Stimulated activated naive B cell treated with anti-CD40 and anti-IgM and Interleukin-4, amounts not matched to agents 10 μg/mL and 1 μg/mL and 100 μg/mL, for 72 hours (primary cell): ENCODE measurements at places on chromosomes 6 and 20.

DNA sequence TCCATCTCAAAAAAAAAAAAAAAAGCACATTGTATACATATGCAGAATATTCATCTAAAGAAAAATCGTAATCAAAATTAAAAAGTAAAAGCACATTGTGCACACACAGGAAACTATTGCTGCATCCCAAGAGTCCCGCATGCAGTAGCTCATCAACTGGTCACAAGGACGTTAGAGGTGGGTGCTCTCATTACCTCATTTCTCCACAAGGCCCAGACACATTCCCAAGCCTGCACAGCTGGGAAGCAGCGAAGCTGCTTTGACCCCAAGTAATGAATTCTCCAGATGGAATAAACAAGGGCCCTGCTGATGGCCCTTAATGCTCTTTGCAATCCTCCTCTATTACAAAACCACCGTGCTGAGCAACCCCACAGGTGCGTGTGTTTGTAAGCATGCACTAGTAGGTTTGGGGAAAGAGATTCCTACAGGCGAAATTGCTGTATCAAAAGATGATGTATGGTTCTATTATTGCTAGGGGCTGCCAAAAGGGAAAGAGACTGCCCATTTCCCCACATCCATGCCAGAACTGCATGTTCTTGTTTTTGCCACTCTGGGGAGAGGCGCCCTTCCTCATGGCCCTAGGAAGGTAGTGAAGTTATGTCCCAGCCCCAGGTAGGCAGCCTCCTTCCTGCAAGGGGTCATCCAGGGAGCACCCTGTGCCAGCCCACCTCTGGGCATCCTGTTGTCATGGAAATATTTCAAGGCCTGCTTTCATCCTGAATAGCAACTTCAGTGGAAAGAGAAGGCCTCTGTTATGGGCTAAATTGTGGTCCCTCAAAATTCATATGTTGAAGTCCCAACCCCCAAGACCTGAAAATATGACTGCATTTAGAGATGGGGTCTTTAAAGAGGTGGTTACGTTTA, 34.6 kb upstream of the PTGIS start:
- no peaks in the 10 kb centered on the region for H3K36me3 ChIP-seq
- peaks cover 26% of the 10 kb centered on the region for H3K27me3 ChIP-seq
- no peak for DNase-seq
- H3K27ac ChIP-seq = no peak overlapping the region

DNA sequence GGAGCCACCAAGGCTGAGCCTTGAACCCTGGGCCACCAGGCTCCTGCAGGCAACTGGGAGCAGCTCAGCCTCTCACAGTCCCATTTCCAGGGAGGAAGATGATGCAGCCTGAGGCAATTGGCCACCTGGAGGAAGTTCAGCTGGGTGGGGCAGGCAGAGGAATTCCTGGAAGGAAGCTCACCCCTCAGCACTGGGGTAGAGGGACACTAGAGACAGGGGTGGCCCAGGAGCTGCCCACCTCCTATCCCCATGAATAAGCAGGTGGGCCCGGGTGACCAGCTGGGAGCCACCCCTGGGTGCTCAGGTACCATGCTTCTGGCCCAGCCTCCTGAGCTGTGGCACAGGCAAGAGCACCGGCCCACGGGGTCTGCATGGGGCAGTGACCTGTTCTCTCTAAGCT, 3.6 kb upstream of the HSPA12B start:
- no peak for DNase-seq
- no peak overlapping the region for H3K4me3 ChIP-seq
- H3K36me3 ChIP-seq = no peaks in the 10 kb centered on the region
- H3K27me3 ChIP-seq = peaks cover 61% of the 10 kb centered on the region
- no peaks in the 10 kb centered on the region for H3K4me1 ChIP-seq

DNA sequence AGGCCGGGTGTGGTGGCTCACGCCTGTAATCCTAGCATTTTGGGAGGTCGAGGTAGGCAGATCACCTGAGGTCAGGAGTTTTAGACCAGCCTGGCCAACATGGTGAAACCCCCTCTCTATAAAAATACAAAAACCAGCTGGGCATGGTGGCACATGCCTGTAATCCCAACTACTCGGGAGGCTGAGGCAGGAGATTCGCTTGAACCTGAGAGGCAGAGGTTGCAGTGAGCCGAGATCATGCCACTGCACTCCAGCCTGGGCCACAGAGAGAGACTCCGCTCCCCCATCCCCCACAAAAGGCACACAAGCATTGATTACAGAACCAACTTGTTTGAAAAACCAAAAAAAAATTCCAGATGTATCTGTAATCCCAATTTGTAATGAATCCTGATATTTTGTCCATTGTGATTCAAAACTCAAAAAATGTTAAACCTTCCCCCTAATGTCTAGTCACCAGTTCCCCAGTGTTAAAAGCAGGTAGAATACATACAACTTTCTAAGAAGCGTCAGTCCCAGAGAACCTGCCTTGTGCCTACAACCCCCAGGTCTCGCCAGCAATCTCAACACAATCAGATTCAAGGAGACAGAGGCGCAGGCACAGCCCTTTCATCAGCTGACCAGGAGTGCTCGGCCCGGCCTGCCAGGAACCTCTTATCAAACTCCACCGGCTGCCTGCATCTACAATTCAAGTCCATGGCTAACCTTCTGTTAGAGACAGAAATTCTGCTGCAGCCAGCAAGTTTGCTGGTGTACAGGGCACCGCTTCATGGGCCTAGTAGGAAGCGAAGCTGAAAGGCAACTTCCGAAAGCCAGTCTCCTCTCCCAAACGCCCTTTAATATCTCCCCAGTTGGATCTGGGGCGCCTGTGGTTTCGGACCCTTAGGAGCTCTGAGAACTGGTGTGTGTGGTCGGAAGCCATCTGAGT, 2.1 kb downstream of the EZR start:
- DNase-seq = no peak
- H3K4me3 ChIP-seq = peak overlapping the region; percentile 99
- peaks cover 74% of the 10 kb centered on the region for H3K4me1 ChIP-seq
- peaks cover 55% of the 10 kb centered on the region for H3K36me3 ChIP-seq
- peak overlapping the region; percentile 98 for H3K27ac ChIP-seq

- H3K4me1 ChIP-seq = no peaks in the 10 kb centered on the region
- H3K27me3 ChIP-seq = no peaks in the 10 kb centered on the region
- no peak overlapping the region for H3K27ac ChIP-seq
- no peak for DNase-seq
- no peak overlapping the region for H3K4me3 ChIP-seq
- no peaks in the 10 kb centered on the region for H3K36me3 ChIP-seq
Observed at GRCh38 chr6:72031471-72031870, 145.1 kb downstream of the RIMS1 start.

DNA sequence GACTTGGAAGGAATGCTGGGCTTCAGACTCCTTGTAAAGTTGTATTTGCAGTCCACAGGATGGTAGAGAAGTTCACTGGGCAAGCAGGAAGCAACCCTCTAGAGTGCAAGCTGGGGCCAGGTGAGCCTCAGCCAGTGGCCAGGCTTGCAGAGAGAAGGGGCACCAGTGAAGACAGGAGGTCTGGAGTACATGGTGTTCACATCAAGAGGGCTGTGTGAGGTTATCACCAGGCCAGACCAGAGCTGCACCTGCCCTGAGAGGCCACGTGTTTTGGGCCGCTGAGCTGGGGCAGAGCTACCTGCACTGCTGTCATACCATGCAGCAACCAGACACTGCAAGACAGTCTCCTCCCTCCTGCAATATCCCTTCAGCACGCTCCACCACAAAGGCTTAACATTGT, 79.0 kb downstream of the SH3BGRL2 start:
- H3K36me3 ChIP-seq = no peaks in the 10 kb centered on the region
- no peaks in the 10 kb centered on the region for H3K27me3 ChIP-seq
- H3K4me3 ChIP-seq = no peak overlapping the region

- no peaks in the 10 kb centered on the region for H3K36me3 ChIP-seq
- no peak overlapping the region for H3K27ac ChIP-seq
- no peak overlapping the region for H3K4me3 ChIP-seq
- no peak for DNase-seq
- peaks cover 6% of the 10 kb centered on the region for H3K27me3 ChIP-seq
Observed at GRCh38 chr6:105038259-105038658, 81.4 kb downstream of the LIN28B start.

GRCh38 chr20:44800391-44801046, 9.8 kb downstream of the RIMS4 start:
- no peak for DNase-seq
- H3K4me1 ChIP-seq = no peaks in the 10 kb centered on the region
- H3K36me3 ChIP-seq = no peaks in the 10 kb centered on the region
- peaks cover 48% of the 10 kb centered on the region for H3K27me3 ChIP-seq
- no peak overlapping the region for H3K4me3 ChIP-seq

DNA sequence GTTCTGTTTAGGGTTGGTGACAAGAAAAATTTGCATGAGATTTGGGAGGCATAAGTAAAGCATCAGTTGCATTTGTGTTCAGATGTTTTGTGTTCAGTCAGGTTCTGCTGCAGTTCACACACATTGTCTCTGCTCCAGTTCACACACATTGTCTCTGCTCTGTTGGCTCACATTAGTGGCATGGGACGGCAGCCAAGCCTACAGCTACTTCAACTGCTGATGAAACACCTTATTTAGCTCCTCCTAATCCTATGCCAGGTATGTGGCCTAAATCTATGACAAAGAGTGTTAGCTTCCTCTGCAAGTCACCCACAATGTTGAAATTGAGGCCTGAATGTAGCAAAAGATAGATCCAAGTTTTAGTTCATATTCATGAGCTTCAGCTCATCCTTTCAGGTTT, 278.1 kb upstream of the SYNCRIP start:
- H3K4me3 ChIP-seq = no peak overlapping the region
- H3K27me3 ChIP-seq = no peaks in the 10 kb centered on the region
- no peak for DNase-seq

DNA sequence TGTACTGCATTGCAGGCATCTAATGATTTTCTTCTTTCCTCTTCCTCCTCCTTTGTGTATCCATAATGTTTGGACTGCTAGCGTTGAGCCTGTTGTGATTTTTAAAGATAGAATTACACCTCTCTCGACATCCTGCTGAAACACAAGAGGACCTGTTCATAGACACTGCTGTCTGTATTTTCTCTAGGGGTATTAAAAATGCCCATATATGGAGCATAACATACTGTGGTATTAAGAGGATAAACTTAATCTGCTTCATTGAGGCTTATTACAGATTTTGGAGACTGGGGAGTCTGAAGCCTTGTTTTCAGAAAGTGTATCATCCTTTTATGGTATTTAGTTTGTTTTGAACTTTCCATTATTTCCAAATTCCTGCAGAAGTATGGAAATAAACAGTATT, 414.3 kb downstream of the CDKAL1 start:
- no peak overlapping the region for H3K4me3 ChIP-seq
- H3K27ac ChIP-seq = no peak overlapping the region
- no peak for DNase-seq

DNA sequence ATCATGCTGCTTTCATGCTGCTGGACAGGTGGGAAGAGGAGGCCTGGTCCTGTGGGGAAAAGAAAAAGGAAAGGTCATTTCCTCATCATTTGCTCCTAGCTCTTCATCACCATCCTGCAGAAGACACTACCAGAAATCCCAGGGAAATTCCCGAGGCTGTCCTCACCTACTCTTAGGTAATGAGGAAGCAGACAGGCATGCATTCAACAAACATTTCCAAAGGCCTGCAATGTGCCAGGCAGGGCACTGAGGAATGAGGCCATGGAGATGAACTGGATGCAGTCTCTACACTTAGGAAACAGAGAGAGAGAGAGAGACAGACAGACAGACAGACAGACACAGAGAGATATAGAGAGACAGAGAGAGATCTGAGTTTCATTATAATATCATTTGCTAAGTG, 83.0 kb upstream of the MRPS10 start:
- H3K4me1 ChIP-seq = no peaks in the 10 kb centered on the region
- no peak overlapping the region for H3K4me3 ChIP-seq
- no peaks in the 10 kb centered on the region for H3K27me3 ChIP-seq
- peaks cover 1% of the 10 kb centered on the region for H3K36me3 ChIP-seq
- no peak for DNase-seq
- no peak overlapping the region for H3K27ac ChIP-seq

DNA sequence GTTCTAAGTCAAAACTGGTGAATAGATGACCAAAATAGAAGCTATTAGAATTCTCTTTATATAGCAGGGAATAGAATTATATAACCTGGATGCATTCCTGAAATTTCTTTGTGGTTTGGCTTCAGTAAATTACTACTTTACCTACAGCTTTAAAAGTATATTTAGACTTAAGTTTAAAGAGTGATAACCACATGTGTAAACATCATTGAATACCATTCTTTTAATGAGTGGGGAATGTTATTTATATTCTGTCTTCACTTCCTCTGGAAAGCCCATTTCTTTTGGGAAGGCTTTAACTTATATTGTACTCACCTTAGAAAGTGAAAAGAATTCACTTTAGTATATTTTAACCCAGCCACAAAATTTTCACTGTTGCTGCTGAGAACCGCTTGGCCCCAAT, 39.1 kb downstream of the PLEKHG1 start:
- DNase-seq = no peak
- no peaks in the 10 kb centered on the region for H3K27me3 ChIP-seq
- H3K36me3 ChIP-seq = peaks cover 23% of the 10 kb centered on the region
- peaks cover 40% of the 10 kb centered on the region for H3K4me1 ChIP-seq
- H3K4me3 ChIP-seq = no peak overlapping the region
- H3K27ac ChIP-seq = peak overlapping the region; percentile 68

DNA sequence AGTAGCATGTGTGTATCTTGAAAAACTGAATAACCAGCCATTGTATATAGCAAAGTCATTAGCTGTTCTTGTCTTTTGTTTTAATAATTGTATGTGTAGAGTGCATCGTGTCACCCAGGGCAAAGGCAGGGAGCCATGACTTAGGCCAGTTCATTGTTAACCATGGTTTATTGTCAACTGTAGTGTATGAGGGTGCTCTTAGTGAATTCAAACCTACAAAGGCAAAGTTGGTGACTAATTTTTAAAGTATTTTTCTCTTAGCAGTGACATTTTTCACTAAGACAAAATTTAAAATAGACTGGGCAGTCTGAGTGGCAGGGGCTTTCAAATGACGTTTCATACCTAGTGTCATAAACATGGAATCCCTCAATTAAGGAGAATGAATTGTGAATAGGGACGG, 79.0 kb downstream of the TULP4 start:
- no peak overlapping the region for H3K27ac ChIP-seq
- no peak overlapping the region for H3K4me3 ChIP-seq
- peaks cover 38% of the 10 kb centered on the region for H3K36me3 ChIP-seq

- no peak for DNase-seq
- H3K27me3 ChIP-seq = peaks cover 21% of the 10 kb centered on the region
- H3K4me3 ChIP-seq = no peak overlapping the region
- no peaks in the 10 kb centered on the region for H3K36me3 ChIP-seq
Observed at GRCh38 chr20:50762435-50763220, 31.2 kb downstream of the PARD6B start.

DNA sequence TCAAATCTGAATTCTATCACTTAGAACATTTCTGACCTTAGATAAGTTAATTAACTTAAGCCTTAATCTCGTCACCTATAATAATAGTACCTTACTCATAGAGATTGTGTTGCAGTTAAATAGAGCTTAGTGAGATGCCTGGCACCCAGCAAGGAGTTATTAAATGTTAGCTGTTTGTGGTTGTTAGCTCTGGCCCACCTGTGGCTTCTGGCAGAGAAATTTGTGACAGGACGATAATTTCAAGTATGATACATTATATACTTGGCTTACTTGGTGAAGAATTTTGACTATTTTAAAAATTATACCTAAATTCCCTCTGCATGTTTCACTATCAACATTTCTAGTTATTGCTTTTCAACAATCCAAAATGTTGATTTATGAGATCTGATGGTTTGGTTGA, 102.9 kb upstream of the CEP162 start:
- no peak overlapping the region for H3K4me3 ChIP-seq
- peaks cover 8% of the 10 kb centered on the region for H3K4me1 ChIP-seq
- H3K27me3 ChIP-seq = no peaks in the 10 kb centered on the region
- no peak overlapping the region for H3K27ac ChIP-seq
- DNase-seq = no peak

- H3K27me3 ChIP-seq = no peaks in the 10 kb centered on the region
- H3K4me1 ChIP-seq = peaks cover 44% of the 10 kb centered on the region
- H3K27ac ChIP-seq = no peak overlapping the region
- H3K36me3 ChIP-seq = peaks cover 20% of the 10 kb centered on the region
- DNase-seq = no peak
Observed at GRCh38 chr6:111741177-111741952, 131.9 kb downstream of the FYN start.
